ENCODE measurements at places on chromosomes 6 and 20.
A peak's percentile ranks its signal among the peaks of the same experiment; 100 is the strongest.

DNA sequence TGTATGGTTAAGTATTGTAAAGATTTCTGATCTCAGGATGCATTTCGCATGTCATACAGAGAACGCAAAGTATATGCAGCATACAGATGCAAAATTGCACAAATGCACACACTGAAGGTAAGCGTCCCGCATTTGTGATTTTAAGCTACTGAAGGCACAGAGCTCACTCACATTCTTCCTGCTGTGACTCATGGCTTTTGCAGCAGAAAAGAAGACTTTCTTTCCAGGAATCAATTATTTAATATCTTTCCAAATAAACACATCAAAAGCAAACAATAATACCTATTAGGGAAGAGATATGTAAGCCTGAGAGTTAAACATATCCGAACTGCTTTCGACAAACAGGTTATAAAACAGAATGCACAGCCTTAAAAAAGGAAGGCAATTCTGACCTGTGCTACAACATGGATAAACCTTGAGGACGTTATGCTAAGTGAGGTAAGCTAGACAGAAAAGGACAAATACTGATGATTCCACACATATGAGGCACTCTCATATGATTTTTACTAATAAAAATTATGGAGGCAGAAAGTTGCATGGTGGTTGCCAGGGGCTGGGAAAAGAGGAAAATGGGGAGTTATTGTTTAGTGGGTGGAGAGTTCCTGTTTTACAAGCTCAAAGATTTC lies 109.0 kb downstream of the TFAP2A start:
- no peak for DNase-seq

DNA sequence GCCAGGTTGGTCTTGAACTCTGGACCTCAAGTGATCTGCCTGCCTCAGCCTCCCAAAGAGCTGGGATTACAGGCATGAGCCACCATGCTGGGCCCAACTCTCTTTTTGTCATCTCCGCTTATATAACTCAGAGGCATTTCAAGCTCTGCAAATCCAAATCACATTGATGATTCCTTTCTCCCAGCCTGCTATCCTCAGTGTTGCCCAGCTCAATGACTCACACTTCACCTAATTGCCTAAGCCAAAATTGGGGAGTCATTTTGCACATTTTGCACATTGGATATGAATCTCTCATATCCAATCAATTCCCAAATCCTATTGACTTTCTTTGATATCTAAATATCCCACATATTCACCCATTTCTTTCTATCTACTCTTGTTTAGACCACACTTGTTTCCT lies 3.9 kb downstream of the UTRN start:
- DNase-seq: no peak

- no peak for DNase-seq
These were observed 19.6 kb downstream of the MARCKS start for GRCh38 chr6:113876695-113877094.

- peak; percentile 65 for DNase-seq
These were observed 248.6 kb downstream of the HIVEP2 start for GRCh38 chr6:142696123-142697000.
